ENCODE measurements at places on chromosomes 1 and 21. TPM values are rescaled to one million over a fixed set of nuclear protein-coding genes. Genes with fewer than 3 reads are reported as not detected.

DNA sequence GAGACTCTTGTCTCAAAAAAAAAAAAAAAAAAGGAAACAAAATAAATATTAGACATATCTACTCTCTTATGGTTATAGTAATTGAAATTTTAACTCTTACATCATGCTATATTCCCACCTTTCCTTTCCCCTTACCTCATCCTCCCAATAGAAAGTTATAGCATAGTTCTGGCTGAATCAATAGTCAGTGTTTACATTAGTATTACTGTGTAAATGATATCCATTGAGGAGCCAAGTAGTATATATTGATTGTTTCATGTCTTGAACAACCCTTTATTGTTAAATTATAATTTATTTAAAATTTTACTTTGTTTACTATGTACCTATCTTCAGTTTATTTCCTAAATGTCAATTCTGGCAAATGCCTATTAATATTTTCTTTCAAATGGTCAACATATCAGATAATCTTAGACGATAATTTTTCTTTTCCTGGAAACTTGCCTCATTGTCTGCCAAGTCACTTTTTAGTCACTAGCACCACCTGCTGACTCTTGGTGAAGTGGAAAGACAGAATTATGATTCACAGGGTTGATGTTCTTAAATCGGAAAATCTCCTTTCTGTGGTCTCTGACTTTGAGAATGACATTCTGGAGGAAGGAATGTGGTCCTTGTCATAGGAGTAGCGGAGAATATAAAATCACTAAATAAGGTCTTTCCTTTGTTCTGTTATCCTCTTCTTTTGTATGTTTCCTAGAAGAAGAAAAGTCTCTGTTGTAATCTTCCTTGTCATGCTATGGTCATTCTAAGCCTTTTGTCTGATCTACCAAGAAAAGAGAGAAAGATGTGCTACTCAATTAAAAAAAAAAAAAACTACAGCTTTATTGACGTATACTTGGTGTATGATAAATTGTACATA, 8.6 kb downstream of the HJV start:
- no peak for DNase-seq

GRCh38 chr1:177385760-177386698, 215.3 kb downstream of the BRINP2 start:
- DNase-seq = no peak

DNA sequence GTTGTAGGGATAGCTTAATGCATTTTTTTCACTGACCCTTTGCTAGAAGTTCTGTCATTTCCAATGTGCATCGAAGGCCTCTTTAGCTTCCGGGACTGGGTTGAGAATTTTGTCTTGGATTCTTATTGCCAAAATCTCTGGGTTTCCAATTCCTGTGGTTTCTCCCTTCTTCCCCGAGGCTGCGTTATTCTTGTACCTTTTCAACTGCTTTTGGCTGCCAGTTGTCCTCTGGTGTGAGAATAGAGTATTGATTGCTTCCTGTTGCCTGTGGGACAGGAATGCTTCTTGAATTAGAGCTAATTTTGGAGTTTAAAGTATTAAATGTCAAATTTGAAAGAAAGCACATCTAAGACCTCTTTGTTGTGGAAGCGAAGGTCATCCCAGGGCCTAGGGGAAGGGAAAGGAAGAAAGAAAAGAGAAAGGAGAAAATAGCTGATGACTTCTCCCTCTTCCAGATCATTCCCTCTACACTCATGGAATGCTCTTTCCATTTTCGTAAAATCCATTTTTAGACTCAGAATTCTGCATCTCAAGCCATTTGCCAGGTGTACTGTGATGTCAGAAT, 21.1 kb downstream of the HUNK start:
- no peak for DNase-seq

- DNase-seq = no peak
Observed at GRCh38 chr1:246459221-246459620, 47.9 kb downstream of the SMYD3 start.

GRCh38 chr1:109654519-109654918, 1.4 kb upstream of the GSTM4 start:
- DNase-seq = no peak

The BTF3L4 gene
- total RNA-seq = 42.1 TPM

The IER5 gene
- 9.9 TPM for total RNA-seq
